Hematopoietic multipotent progenitor cell treated with erythropoietin and hydrocortisone succinate and interleukin-3 and kit ligand, for 6 days (in vitro differentiated cells): ENCODE measurements at places on chromosomes 7 and 10.
A peak's percentile ranks its signal among the peaks of the same experiment; 100 is the strongest.

GRCh38 chr7:111568419-111568818 is 6.1 kb upstream of the IMMP2L start:
- no peak for DNase-seq

GRCh38 chr10:30882281-30882680 is 149.4 kb downstream of the ZNF438 start:
- DNase-seq = no peak

GRCh38 chr10:103542764-103543616 is 49.5 kb downstream of the NEURL1 start:
- DNase-seq = peak; percentile 58

DNA sequence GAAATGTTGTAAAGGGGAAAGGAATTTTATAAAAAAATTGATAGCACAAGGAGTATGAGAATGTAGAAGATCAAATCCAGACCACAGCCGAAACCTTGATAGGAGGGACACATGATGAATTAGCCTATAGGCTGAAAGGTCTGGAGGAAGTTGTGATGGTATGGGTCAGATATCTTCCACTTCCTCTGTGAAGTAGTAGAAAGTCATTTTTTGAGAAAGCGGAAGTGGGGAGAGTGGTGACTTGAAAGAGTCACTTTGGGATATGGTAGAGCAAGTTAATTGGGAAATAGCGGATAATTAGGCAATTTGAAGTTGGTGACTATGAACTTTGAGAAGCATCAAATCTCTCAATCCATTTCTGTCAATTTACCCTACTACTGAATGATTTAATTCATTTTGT is 99.4 kb downstream of the GRM8 start:
- DNase-seq = no peak

DNA sequence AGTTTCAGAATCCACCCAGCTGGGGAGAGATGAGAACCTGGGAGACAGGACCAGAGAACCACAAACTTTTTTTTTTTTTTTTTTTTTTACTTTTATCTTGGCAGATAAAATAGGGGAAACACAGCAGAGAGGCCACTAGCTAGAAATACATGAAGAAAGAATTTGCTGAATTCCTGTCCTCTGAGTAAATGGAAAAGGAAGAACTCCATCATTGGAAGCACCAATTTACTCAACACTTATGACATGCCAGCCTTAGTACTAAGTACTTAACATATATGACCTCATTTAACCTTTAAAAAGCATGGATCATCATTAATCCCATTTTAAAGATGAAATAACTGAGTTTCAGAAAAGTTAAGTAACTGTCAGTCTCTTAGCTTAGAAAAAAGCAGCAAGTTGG is 343.0 kb upstream of the NPSR1 start:
- no peak for DNase-seq

DNA sequence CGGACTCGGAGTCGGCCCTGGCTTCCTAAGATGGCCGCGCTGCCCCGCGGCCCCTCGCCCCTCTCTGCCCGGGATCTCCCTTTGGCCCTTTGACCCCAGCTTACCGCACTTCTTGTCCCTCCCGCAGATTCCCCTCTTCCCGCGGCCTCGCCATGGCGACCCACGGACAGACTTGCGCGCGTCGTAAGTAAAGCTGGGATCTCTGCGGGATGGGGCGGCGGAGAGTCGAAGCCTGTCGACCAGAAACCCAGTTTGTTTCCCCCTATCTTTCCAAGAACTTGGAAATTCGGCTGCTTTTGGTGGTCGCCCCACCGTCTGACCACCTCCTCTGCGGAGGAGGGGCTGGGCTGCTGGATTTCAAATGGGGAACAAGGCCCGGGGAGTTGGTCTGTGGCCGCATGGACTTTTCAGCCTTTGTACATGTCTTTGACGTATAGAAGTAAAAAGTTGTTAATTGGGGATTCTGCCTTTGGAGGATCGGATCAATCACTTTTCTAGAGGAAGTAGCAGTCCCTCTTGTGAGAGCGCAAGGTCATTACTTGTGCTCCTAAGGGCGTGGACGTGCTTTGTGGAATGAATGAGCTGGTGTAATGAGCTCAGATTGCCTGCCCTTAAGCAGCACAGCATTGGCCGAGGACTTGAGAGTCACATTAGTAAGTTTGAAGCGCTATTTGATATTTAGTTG is 553 bp downstream of the VDAC2 start:
- peak; percentile 79 for DNase-seq

DNA sequence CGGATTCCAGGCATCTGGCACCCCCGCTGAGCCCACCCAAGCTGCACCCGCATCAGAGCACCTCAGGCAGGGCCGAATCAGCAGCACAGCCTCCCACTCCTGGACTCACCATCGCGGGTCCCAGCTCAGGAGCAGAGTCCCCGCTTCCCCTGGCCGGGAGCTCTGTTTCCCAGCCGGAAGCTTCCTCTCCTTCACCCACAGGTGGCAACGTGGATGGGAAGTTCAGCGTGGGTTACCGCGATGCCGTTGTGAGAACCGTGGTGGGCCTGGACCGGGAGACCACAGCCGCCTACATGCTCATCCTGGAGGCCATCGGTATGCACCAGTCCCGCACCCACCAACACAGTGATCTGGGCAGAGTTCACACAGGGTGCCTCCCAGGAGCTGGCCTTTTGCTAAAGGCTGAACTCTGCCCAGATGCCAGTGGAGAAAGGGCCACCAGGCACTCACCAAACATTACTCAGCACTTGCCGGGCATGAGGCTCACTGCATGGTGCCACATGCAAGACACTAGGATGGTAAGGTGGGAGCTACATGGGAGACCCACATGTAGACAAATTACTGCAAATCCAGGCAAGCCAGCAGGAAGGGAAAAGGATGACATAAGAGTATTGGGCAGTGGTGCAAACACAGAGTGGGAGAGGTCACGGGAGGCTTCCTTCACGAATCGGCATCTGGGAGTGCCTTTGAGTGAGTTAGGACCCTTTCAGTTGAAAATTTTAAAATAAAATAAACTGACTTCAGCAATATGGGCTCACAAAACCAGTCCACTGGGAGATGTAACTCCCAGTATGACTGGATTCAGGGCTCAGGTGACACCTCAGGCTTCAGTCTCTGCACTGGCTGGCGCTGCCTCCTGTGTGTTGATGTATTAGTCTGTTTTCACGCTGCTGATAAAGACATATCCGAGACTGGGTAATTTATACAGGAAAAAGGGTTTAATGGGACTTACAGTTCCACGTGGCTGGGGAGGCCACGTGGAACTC is 10.4 kb downstream of the C10orf105 start:
- no peak for DNase-seq
